Esophagus squamous epithelium (tissue), 5 donors: ENCODE measurements at places on chromosomes 16 and 17.

DNA sequence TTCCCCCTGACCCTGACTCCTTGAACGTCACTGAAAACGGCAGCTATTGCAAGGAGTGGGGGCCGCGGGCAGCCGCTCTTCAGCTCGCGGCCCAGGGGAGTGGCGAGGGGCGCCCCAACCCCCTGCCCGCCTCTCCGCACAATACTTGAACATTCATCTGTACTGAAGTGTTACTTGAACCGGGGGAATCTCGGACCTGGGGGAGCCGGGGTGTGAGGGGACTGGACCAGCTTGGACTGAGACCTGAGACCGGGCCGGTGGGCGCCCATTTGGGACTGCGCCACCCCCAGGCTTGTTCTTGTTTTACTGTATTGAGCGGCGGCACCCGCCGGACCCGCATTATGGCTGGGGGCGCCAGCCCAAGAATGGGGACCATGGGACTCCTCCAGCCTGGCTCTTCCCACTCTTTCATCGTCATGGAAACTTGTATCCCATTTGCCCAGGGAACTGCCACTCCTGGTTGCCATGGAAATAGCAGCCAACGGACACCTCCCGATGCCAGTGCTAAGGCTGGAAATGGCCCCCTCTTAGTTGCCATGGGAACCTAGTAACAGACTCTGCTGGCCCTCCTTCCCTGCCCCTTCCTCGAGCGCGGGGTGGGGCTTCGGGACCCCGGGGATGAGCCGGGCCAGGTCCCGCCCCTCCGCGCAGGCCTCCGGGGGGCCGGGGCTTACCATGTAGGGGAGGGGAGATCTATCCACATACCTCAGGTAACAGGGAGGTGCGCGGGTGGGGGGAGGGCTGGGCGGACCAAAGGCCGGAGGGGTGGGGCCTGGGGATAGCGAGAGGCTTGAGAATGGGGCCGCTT is 805 bp upstream of the ORAI3 start:
- DNase-seq, result no peak

DNA sequence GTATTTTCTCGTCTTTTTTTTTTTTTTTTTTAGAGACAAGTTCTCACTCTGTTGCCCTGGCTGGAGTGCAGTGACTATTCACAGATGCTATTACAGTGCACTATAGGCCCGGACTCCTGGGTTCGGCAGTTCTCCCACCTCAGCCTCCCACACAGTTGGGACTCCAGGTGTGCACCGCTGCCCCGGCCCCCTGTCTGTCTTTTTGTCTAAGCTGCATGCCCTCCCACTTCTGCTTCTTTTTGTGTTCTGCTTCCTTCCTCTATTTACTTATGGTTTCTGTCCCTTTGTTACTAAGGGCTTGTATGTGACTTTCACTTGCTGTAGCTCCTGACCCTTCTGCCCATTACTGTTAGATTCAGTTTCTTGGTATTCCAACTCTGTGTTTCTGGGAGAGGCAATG is 20.5 kb downstream of the SLC7A6 start:
- no peak for DNase-seq

DNA sequence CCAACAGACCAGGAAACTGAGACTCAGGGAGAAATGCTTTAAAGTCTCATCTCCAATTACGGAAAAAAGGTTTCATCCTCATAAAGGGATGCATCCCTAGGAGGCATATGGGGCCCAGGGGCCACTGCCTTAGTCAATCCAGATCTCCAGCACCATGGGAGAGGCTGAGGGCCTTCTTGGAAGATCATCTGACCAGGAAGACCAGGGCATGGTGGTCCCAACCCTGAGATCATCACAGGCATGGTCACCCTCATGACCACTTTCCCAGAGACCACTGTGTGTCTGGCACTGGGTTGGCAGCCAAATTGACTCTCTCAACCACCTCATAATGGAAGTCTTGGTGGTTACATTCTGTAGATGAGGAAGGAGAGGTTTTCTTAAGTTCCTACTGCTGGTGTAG is 23.4 kb upstream of the CES5A start:
- DNase-seq, result no peak

DNA sequence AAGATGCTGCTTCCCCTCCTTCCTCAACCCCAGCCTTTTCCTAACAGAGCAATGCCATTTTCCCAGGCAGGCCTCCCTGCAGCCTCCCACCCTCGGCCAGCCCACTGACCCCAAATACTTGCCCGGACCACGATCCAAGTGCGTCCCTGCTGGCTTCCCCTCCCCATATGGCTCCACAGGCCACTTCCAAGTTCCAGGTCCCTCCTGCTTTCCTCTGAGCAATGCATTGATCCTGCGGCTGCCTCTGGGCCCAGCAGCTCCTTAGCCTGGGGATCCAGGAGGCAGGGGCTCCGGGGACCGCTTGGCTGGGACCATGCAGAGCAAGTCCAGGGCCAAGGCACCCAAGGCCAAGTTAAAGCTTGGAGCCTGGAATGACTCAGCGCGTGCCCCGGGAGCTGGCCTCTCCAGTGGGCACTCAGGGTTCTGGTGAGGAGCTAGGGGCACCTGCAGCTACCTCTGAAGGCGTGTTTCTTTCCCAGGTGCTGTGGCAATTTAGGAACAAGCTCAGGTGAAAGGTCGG is 51.9 kb upstream of the ENPP7 start:
- no peak for DNase-seq

GRCh38 chr16:75060723-75061122 is 55.9 kb downstream of the LDHD start:
- DNase-seq, result no peak

- no peak for DNase-seq
These were observed 130.6 kb downstream of the DYNLRB2 start for GRCh38 chr16:80671281-80671849.

DNA sequence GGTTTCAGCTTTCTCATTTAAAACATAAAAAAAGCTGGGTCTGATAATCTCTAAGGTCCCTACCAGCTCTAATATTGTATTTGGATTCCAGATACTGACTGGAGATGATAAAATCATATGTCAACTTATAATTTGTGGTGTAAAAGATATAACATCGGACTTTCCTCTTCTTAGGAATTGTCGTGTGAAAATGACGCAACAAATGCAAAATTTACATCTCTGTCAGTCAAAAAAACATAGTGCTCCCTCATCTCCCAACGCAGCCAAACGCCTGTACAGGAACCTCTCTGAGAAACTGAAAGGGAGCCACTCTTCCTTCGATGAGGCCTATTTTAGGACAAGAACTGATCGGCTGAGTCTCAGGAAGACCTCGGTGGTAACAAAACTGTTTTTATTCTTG is 197.3 kb downstream of the ANKFN1 start:
- DNase-seq, result no peak

- DNase-seq, result no peak
These were observed 32.7 kb upstream of the SLC6A2 start for GRCh38 chr16:55622930-55623561.

DNA sequence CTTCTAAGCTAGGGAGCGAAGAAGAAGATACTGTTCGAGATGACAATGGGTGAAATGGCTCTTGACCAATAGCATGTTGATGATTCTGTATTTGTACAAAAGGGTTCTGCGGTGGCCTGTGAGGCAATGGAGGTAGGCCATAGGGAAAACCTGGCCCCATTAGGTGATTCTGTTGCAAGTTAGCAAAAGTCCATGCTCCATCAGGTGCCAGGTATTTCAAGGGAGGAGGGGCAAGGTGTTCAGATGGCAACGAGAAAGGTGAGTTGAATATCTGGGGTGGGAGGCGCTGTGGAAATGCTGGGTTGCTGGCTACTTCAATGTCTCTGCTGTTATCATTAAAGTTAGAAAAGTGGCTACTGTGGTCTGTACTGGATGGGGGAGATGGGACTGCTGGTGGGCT is 62.8 kb downstream of the CACNG1 start:
- no peak for DNase-seq

- DNase-seq, result no peak
These were observed 451.3 kb downstream of the PMP22 start for GRCh38 chr17:14813649-14814370.

DNA sequence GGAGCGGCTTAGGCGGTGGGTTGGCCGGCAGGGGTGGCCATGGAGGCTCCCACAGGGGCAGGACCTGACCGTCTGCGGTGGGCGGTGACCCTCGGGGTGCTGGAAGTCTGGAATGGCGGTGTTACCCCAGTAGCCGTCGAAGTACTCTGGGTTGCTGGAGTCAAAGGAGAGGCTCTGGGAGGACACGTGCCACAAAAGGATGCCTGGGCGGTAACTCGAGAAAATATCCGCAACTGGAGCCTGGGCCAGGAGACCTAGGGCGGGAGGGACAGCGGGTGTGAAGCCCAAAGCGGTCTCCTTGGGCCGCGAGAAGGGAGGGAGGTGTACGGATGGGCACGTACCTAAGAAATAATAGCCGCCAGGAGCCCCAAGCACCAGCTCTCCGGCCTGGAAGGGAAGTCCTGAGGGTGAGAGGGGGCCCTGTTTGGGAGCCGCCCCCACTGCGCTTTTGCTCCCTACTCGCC is 4.6 kb downstream of the ITGA2B start:
- DNase-seq, result no peak

DNA sequence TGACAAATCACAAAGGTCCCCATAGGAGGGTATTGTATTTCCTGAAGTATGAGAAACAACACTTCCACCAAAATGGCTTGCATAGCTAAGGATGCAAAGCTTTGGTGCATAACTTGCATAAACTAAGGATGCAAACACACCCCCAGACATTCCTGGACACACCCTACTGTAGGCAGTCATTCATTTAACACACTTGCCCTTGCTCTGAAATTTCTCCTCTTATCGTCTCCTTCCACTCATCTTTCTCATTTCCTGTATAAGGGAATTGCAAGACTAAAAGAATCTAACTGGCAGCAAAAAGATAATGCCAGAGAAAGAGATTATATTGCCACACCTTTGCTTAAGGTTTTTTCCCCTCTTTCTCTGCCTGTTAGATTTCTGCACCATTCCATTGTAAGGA is 28.3 kb downstream of the CHD9 start:
- DNase-seq, result no peak

DNA sequence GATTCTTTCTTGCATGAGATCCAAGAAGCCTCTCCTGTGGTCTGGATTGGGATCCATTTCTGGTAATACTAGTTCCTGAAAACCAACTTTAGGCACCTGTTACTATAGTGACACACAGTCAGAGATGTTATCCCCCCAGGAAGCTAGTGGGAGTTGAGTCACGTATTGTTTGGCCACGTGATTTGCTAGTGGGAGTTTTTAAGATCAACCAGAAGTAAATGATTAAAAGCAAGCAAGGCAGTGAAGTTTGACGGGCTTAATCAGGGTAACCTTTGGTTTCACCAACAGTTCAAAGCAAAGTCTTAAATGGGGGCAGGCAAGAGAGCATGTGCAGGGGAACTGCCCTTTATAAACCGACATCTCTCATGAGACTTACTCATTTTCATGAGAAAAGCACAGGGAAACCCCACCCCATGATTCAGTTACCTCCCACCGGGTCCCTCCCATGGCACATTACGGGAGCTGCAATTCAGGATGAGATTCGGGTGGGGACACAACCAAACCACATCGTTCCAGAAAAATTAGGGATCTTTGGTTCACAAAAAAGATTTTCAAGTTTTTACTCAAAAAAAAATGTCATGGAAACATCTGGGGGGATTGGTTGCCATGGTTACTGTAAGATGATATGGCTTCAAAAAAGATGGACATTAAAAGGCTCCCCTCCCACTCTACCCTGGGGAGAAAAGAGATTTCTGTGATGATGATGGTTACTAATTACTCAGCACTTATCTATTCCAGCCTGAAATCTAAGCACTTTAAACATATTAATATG is 483.1 kb upstream of the ERCC4 start:
- DNase-seq, result no peak

- DNase-seq, result no peak
These were observed 226.2 kb downstream of the CCDC182 start for GRCh38 chr17:57518587-57519581.

GRCh38 chr17:49342575-49342936 is 19.5 kb downstream of the ZNF652 start:
- no peak for DNase-seq

- DNase-seq, result no peak
These were observed 52.5 kb downstream of the TMEM114 start for GRCh38 chr16:8537691-8538342.

GRCh38 chr17:69547947-69548346 is 133.4 kb downstream of the MAP2K6 start:
- no peak for DNase-seq

DNA sequence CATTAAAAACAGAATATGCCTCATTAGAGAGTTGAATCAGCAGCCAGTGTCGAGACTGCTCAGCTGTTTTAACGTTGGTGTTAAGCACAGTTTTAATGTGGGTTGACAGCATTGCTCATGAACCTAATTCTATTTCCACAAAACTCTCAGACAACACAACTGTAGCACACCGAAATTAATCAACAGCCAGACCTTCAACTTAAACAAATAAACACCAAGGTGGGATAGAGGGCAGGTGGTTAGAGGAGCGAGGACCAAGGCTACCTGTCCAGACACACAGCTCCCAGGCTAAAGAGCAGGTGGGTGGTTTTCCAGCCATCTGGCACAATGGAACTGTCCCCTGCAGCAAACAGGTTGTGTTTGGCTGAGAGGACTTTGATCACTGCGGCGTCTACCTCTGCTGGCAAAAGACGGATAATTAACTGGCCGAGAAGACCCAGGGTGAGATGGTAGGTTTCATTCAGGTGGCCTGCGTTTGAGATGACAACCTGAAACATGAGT is 69.6 kb upstream of the ATP2A3 start:
- no peak for DNase-seq

GRCh38 chr17:1186214-1186820 is 6.5 kb upstream of the ABR start:
- no peak for DNase-seq

GRCh38 chr17:78118801-78119241 is 9.7 kb downstream of the TMC6 start:
- DNase-seq, result no peak

GRCh38 chr16:86876499-86876898 is 298.1 kb downstream of the FOXL1 start:
- DNase-seq, result no peak

DNA sequence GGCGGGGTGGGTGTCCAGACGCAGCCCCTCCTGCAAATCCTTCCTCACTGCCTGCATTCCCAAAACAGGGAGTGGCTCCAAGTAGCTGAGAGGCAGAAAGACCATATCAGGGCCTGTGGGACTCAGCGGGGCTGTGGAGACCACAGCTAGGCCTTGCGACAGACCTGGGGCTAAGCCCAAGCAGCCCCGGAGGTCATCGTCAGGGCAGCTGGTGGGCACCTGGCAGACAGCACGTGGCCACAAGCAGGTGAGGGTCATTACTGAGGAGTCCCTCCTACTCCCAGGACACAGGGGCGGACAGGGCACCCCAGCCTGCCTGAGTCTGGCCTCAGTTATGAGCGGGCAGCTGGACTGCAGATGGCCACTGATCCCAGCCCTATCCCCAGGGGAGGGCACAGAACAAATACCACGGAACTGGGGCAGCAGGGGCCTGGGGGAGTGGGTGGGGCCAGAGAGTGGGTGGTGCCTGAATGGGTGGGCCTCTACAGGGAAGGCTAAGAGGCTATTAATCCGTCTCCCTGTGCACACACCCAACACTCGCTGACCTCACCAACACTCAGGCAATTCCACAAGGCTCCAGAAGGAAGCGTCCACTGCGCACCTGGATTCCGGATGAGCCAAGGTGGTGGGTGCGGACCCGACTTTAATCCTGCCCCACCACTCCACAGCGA is 8.5 kb downstream of the HS3ST6 start:
- DNase-seq, result no peak
